Neural crest cell (in vitro differentiated cells): ENCODE measurements at places on chromosomes 3 and 15.

GRCh38 chr15:82306791-82307713 lies 42.2 kb downstream of the GOLGA6L10 start:
- H3K4me3 ChIP-seq = no peak overlapping the region
- no peak overlapping the region for H3K27ac ChIP-seq
- H3K27me3 ChIP-seq = peaks cover 10% of the 10 kb centered on the region

- H3K4me1 ChIP-seq = no peaks in the 10 kb centered on the region
- H3K27me3 ChIP-seq = peaks cover 6% of the 10 kb centered on the region
- H3K4me3 ChIP-seq = no peak overlapping the region
- no peak overlapping the region for H3K27ac ChIP-seq
- no peaks in the 10 kb centered on the region for H3K36me3 ChIP-seq
These were observed 169.4 kb downstream of the KBTBD8 start for GRCh38 chr3:67167481-67167880.

DNA sequence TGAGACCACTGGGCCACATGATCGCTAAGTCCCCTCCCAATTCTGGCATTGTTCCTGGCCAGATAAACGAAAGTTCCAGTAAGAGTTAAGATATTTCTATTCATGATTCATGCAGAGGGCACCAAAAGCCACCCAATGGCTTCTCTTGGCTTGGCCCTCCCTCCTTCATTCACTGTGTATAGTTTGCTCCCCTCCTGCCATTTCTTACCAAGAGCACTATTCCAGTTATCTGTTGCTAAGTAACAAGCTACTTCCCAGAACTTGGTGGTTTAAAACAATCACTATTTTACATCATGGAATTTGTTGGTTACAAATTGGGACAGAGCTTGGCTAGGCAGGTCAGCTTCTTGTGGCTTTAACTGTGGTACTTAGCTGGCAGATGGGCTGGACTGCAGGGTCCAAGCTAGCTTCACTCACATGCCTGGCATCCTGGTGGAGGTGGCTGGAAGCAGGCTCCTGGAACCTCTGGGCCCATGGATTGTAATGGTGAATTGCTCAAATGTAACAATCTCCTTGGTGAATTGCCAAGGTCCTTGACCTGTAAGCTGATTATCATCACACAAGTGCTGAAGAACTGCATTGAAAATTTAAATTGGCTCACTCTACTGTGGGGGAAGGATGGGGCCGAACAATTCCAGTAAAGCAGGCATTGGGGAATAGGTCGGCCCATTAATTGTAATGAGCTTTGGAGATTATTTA lies 16.6 kb downstream of the EAF1 start:
- no peaks in the 10 kb centered on the region for H3K27me3 ChIP-seq
- DNase-seq = no peak
- no peaks in the 10 kb centered on the region for H3K4me1 ChIP-seq

- H3K27me3 ChIP-seq = no peaks in the 10 kb centered on the region
- H3K4me3 ChIP-seq = no peak overlapping the region
These were observed 14.8 kb upstream of the LCTL start for GRCh38 chr15:66580643-66581042.

DNA sequence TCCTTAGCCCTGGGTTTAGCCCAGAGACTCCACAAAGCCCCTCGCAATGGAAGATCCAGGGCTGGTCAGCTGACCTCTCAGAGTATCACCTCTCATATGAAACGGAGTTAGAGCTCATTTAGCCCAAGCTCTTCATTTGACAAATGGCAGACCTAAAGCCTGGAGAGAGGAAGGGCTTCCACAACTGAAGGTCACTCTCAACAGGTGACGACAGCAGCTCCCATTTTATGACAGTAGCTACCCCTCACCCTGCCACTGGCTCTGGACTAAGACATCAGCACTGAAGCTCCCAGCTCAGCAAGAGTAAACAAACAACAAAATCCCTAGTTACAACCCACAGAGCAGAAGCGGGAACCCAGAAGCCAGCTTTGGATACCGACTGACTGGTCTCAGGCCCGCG lies 33.7 kb downstream of the TLE3 start:
- no peak overlapping the region for H3K27ac ChIP-seq
- no peaks in the 10 kb centered on the region for H3K27me3 ChIP-seq
- H3K4me3 ChIP-seq = no peak overlapping the region
- H3K36me3 ChIP-seq = peaks cover 23% of the 10 kb centered on the region
- DNase-seq = no peak

DNA sequence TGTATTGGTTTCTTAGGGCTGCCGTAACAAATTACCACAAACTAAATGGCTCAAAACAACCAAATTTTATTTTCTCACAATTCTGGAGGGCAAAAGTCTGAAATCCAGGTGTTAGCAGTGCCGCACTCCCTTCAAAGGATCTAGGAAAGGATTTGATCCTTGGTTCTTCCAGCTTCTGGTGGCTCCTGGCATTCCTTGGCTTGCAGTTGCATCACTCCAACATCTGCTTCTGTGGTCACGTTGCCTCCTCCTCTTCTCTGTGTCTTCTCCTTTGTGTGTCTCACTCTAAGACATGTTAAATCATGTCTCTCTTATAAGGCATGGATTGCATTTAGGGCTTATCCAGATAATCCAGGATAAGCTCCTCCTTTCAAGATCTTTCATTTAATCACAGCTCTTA lies 262.2 kb downstream of the MEX3B start:
- H3K4me3 ChIP-seq = no peak overlapping the region
- H3K27ac ChIP-seq = no peak overlapping the region
- peaks cover 15% of the 10 kb centered on the region for H3K36me3 ChIP-seq

- no peak overlapping the region for H3K4me3 ChIP-seq
- no peak for DNase-seq
- no peaks in the 10 kb centered on the region for H3K27me3 ChIP-seq
- H3K36me3 ChIP-seq = no peaks in the 10 kb centered on the region
- no peak overlapping the region for H3K27ac ChIP-seq
These were observed 82.2 kb downstream of the ITPR1 start for GRCh38 chr3:4575381-4575780.

DNA sequence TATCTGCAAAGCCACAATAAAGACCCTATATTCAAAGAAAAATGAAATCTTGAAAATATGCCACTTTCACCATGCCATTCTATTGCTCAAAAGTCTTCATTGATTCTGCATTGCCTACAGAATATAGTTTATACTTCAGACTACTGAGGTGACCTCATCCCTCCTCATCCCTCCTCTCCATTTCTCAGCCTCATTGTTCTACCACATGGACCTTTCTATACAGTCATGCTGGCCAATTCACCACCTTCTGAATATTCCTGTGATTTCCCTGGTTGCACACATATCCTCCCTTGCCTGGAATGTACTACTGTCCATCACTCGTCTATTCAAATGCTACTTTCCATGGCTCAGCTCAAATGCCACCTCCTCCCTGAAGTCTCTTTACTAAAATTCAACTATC lies 3.5 kb upstream of the COL8A1 start:
- no peak overlapping the region for H3K4me3 ChIP-seq
- peaks cover 19% of the 10 kb centered on the region for H3K4me1 ChIP-seq
- peaks cover 78% of the 10 kb centered on the region for H3K27me3 ChIP-seq
- no peak for DNase-seq
